ENCODE measurements at places on chromosomes 6 and 20. TPM values are rescaled to one million over a fixed set of nuclear protein-coding genes. Genes with fewer than 3 reads are reported as not detected.

Gene CST2
- not detected for total RNA-seq

Gene GNMT
- not detected for total RNA-seq

Gene TCF15
- total RNA-seq: not detected

Gene HRH3
- not detected for total RNA-seq

Gene SEMG1
- total RNA-seq: not detected

Gene OPN5
- total RNA-seq: not detected

Gene SIRPB1
- not detected for total RNA-seq

Gene ME1
- 20.0 TPM for total RNA-seq

Gene OR2B6
- total RNA-seq: not detected

Gene PAK5
- not detected for total RNA-seq

Gene FRK
- 0.52 TPM for total RNA-seq

Gene CASS4
- total RNA-seq: 0.78 TPM

Gene LY6G6C
- total RNA-seq: not detected

Gene LRFN2
- not detected for total RNA-seq

Gene TSBP1
- not detected for total RNA-seq

Gene PRR18
- total RNA-seq: not detected

Gene LRRC73
- total RNA-seq: not detected

Gene MEP1A
- not detected for total RNA-seq

Gene SLC22A2
- not detected for total RNA-seq

Gene DTNBP1
- 1.9 TPM for total RNA-seq

Gene ZBP1
- total RNA-seq: not detected

Gene RUNX2
- total RNA-seq: 12.8 TPM

Gene HLA-DQB1
- total RNA-seq: 0.32 TPM

Gene ANKRD6
- 6.9 TPM for total RNA-seq

Gene BHLHE23
- not detected for total RNA-seq

Gene ROS1
- 1.4 TPM for total RNA-seq

Gene RWDD2A
- 6.2 TPM for total RNA-seq

Gene CST4
- total RNA-seq: 0.78 TPM

Gene MLN
- not detected for total RNA-seq

Gene TBXT
- not detected for total RNA-seq

Gene CLPSL1
- total RNA-seq: not detected

Gene HFE
- 9.2 TPM for total RNA-seq

Gene SLC2A10
- 43.3 TPM for total RNA-seq

Gene ZSCAN16
- 0.52 TPM for total RNA-seq

Gene RIPPLY2
- not detected for total RNA-seq

Measured in epithelial cell of alveolus of lung (primary cell).